ENCODE measurements at places on chromosomes 6 and 20.
A peak's percentile ranks its signal among the peaks of the same experiment; 100 is the strongest.

DNA sequence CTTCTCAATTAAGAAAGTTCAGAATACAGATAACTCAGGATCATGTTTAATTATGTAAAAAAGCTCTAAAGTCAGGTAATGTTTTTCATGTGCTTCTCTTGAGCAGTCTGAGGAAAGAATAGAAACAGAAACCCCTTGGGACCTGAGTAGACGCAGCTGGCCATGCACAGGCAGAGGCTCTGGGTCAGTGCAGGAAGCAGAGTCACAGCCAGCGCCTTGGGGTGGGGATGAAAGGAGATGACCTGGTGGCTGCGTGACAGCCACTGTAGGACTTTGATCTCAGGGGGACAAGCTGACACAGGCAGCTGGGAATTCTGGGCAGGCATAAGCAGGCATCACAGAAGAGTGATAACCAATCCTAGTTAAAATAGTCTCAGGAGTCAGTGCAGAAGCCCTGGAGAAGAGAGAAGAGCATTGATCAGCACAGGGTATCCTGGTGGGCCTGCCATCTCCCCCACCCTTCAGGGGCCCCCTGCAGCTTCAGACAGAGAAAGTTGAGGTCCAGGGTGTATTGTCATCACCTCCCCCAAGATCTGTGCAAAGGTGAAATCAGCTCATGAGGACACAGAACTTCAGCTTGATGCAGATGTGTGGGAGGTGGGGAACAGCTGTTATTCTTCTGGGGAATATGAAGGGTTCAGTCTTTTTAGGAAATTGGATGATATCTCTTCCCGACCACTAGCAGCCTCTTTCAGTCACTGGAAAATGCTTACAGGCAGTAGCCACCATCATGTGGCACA, 6.4 kb downstream of the HLA-DQB1 start:
- no peak for DNase-seq

DNA sequence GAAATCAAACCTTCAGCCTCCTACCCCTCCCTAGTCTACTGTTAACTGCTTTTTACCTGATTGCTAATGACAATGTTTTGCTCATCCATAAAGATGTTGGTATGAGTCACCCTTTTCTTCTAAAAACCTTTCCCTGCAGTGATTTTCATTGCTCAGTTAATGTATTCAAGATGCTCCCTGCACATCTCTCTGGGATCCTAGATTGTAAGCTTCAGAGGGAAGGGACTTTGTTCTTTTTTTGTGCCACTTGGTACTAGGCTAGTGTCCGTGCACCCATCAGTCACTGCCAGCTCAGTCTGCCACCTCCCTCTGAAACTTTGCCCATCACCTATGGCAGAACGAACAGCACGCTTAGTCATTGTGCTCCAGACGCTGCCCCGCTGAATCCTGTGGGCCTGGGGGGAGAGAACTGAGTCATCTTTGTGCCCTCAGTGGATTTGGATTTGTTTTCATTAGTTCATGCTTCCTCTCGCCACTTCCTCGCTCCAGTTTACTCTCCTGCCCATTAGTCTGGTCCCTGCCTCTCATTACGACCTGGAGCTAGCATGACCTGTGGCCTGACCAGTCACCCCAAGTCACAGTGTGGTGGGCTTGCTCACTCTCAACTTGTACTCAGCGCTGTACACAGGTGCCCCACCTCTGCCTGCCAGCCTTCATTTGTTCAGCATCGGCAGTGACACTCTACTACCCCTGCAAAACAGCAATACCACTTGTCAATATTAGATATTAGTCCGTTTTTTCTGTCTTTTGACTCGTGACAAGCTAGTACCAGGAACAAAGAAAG, 78.0 kb upstream of the TMEM181 start:
- no peak for DNase-seq

- no peak for DNase-seq
These were observed 19.3 kb downstream of the ANKRD6 start for GRCh38 chr6:89452281-89452680.

DNA sequence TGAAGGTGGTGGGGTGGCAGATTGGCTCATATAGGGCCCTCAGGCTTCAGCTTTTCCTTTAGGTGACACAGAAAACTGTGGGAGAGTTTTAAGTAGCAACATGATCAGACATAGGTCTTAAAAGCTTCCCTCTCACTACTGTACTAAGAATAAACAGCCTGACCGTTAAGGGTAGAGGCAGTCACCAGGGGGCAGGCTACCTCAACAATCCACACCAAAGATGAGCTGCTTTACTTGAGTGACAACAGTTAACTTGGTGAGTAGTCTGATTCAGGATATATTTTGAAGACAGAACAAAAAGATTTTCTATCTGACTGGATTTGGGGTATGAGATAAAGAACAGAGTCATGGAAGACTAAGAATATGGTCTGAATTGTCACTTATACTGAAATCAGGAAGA, 193.1 kb upstream of the SHLD1 start:
- peak; percentile 42 for DNase-seq

DNA sequence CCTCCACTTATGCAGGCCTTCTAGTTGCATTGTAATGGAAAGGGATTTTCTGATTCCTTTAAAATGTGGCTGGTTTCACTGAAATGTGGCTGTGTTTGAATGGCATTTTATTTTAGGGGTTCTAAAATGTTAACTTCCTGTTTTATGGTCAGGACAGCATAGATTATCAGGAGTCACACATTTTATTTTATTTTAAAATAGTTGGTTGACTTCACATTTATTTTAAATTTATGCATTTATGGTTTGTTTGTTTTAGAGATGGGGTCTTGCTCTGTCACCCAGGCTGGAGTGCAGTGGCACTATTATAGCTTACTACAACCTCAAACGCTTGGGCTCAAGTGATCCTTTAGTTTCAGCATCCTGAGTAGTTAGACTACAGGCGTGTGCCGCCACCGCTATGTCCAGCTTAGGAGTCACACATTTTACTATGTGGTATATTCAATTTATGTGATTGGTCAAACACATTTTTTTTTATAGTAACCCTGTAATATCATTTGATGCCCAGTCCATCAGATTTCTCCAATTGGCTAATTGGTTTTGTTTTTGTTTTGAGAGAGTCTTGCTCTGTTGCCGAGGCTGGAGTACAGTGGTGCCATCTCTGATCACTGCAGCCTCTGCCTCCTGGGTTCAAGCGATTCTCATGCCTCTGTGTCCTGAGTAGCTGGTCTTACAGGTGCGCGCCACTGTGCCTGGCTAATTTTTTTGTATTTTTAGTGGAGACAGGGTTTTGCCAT, 2.3 kb downstream of the DTD1 start:
- no peak for DNase-seq

- DNase-seq = no peak
These were observed 39.4 kb upstream of the JAG1 start for GRCh38 chr20:10713161-10713560.

DNA sequence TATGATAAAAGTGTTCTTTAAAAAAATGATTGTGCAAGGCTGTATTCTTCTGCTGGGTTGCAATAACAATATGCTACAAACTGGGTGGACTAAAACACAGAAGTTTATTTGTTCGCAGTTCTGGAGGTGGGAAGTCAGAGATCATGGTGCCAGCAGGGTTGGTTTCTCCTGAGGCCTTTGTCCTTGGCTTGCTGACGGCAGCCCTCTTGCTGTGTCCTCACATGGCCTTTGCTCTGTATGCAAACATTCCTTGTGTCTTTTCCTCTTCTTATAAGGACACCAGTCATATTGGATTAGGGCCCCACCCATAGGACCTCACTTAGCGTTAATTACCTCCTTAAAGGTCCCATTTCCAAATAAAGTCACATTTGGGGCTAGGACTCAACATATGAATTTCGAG, 220.4 kb downstream of the SAMD5 start:
- DNase-seq = no peak

DNA sequence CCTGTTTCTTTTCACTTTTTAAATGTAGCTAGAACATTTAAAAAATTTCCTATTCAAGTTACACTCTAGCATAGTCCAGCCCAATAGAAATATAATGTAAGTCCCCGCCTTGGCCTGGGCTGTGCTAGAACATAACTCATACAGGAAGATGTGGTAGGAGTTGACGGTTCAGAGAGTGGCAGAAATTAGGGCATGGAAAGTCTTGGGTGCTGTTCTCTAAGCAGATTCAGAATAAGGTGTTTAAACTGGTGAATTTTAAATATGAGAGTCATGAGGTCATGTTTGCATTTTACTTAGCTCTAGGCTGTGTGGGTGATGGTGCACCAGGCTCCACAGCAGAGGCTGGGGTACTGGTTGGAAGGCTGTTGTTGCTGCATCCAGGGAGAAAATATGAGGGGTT, 256.5 kb downstream of the FARS2 start:
- peak; percentile 44 for DNase-seq

GRCh38 chr6:35492258-35492973, 4.5 kb downstream of the TEAD3 start:
- no peak for DNase-seq

DNA sequence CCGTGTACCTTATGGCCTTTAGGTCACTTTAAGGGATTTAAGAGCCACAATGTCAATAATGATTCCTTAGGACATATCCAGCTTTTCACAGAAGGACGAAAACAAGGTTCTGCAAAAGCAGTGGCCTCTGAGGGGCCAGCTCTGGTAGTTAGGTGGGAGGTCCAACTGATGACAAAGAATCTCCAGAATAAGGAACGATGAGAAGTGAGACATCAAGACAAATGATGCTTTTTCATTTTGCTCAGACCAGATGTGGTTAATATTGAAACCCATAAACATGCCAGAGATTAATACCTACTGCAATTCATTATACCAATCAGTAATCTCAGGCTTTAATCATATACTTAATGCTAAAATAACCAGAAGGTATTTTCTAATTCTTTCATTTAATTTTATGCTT, 1.9 kb downstream of the C6orf58 start:
- no peak for DNase-seq
